Breast epithelium (tissue), 4 donors: ENCODE measurements at places on chromosomes 5 and 9. TPM values are rescaled to one million over a fixed set of nuclear protein-coding genes. Genes with fewer than 3 reads are reported as not detected.

- no peak overlapping the region for H3K4me3 ChIP-seq
- H3K36me3 ChIP-seq, result no peaks in the 10 kb centered on the region
- no peak overlapping the region for H3K27ac ChIP-seq
- H3K4me1 ChIP-seq, result no peaks in the 10 kb centered on the region
Observed at GRCh38 chr5:107123014-107123413, 547.7 kb downstream of the EFNA5 start.

DNA sequence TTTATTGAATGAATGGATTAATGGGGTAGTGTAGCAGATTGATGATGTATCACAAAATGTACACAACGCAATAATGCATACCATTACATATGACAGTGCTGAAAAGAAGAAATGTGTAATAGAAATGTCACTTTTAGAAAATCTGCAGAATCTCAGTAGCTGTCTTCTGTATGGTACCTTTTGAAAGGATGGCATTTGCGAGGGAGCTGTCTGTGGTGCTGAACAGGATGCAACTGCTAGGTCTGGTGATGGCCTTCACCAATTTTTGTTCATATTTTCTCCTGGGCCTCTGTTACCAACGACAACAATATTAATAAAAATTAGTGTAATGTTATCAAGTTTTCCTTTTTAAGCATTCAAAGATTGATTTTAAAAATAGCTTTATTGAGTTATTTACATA lies 36.2 kb upstream of the OTULIN start:
- DNase-seq, result no peak
- no peak overlapping the region for H3K27ac ChIP-seq
- H3K27me3 ChIP-seq, result no peaks in the 10 kb centered on the region
- H3K36me3 ChIP-seq, result no peaks in the 10 kb centered on the region

DNA sequence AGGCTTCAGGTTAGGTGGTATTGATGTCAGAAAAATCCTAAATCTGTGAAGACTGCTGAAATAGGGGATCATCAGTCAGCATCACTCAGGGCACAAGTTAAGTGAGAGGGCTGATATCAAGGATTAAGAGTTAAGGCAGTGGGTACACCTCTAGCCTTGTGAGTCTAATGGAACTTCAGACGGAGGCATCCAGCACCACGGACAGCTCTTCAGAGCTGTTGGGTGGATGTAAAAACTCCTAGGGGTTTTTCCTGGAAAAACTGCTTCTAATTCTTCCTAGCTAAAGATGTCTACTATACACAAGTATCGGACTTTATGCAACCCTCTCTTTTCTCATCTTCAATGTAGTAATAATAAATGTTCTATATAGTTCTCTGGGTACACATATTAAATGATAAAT lies 165.9 kb downstream of the SH3GL2 start:
- no peak overlapping the region for H3K4me3 ChIP-seq
- no peaks in the 10 kb centered on the region for H3K27me3 ChIP-seq
- H3K4me1 ChIP-seq, result no peaks in the 10 kb centered on the region
- H3K36me3 ChIP-seq, result no peaks in the 10 kb centered on the region
- no peak for DNase-seq

MCTP1 gene
- 57.8 TPM for total RNA-seq

FSD1L gene
- total RNA-seq, result 5.2 TPM

GRCh38 chr9:128153947-128154695 lies 4.9 kb downstream of the LCN2 start:
- H3K27me3 ChIP-seq, result no peaks in the 10 kb centered on the region
- no peak overlapping the region for H3K4me3 ChIP-seq
- no peak for DNase-seq
- H3K27ac ChIP-seq, result no peak overlapping the region
- H3K36me3 ChIP-seq, result no peaks in the 10 kb centered on the region

DNA sequence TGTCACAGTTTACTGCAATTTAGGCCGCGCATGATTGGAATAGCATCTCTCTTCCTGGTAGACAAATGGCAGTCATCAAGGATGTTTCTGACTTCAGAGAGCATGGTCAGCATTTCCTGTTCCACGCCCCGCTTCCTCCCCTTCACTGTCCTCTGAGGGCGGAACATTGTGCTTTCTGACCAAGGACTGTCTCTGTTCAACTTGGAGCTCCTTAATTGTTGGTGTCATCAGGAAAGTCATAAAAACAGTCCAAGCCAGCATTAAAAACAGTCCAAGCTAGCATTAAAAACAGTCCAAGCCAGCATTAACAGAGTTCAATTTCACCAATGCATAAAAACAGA lies 301.3 kb upstream of the IRX4 start:
- no peaks in the 10 kb centered on the region for H3K27me3 ChIP-seq
- no peak overlapping the region for H3K4me3 ChIP-seq
- H3K27ac ChIP-seq, result no peak overlapping the region
- no peaks in the 10 kb centered on the region for H3K4me1 ChIP-seq
- DNase-seq, result no peak
- no peaks in the 10 kb centered on the region for H3K36me3 ChIP-seq

- H3K4me1 ChIP-seq, result no peaks in the 10 kb centered on the region
- H3K27me3 ChIP-seq, result peaks cover 42% of the 10 kb centered on the region
- H3K27ac ChIP-seq, result no peak overlapping the region
- no peaks in the 10 kb centered on the region for H3K36me3 ChIP-seq
Observed at GRCh38 chr9:135126451-135127187, 39.2 kb downstream of the OLFM1 start.

MYORG gene
- 2.9 TPM for total RNA-seq

- no peak overlapping the region for H3K27ac ChIP-seq
- no peaks in the 10 kb centered on the region for H3K4me1 ChIP-seq
- no peaks in the 10 kb centered on the region for H3K36me3 ChIP-seq
- H3K27me3 ChIP-seq, result no peaks in the 10 kb centered on the region
- no peak overlapping the region for H3K4me3 ChIP-seq
- no peak for DNase-seq
Observed at GRCh38 chr5:8827696-8828095, 718.2 kb downstream of the SEMA5A start.

DNA sequence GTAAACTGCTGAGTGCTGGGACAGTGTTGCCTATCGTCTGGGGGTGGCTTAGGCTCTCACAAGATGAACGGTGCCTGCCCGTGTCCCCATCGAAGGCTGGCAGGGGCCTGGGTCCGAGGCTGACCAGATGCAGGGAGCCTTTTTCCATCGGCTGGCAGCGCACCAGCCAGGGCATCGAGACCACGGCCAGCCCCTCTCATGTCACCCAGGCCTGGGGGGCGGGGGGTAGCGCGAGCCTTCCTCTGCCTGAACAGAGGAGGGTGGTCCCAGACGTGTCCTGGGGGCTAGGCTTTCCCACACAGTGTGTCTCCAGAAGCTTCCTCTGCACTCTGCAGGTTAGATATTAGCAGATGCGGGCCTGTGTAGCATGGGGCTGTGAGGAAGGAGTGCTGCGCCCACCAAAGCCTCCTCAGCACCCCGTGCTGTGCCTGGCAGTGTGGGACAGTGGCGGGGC lies 17.3 kb downstream of the FGD3 start:
- H3K27ac ChIP-seq, result no peak overlapping the region
- no peaks in the 10 kb centered on the region for H3K27me3 ChIP-seq
- peak; percentile 47 for DNase-seq
- no peaks in the 10 kb centered on the region for H3K36me3 ChIP-seq
- H3K4me3 ChIP-seq, result peak overlapping the region; percentile 50

DNA sequence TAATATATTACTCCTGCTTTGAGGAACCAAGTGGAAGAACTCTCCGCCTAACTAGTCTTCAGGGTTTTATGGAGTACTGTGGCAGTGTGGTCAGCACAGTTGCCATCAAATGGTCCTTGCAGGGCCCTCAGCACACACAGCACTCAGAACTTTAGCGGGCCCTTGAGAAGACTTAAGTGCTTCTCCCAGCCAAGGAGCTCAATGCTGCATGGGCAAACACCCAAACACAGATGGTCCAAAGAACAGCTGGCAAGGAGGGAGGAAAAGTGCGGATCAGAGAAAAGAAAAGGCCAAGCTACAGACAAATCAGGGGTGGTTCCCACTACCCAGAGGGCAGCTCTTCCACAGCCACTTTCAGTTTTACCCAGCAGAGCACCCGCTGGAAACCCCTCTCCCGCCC lies 98.6 kb downstream of the SPOCK1 start:
- no peaks in the 10 kb centered on the region for H3K4me1 ChIP-seq
- H3K27ac ChIP-seq, result no peak overlapping the region
- no peak overlapping the region for H3K4me3 ChIP-seq
